ENCODE measurements at places on chromosomes 12 and 14.

DNA sequence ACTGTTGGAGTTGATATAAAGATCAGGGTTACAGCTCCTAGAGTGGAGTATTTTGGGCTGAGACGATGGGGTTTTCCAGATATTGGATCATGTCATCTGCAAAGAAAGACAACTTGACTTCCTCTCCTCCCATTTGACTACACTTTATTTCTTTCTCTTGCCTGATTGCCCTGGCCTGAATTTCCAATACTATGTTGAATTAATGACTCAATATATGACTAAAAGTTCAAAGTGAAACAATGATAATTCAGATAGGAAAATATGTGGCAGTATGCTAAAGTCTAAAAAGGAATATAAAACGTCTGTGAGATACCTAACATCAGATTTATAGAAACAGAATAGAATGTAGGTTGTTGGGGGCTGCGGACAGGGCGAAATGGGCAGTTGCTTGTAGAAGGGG lies 72.2 kb downstream of the BHLHE41 start:
- no peaks in the 10 kb centered on the region for H3K27me3 ChIP-seq
- peaks cover under 1% of the 10 kb centered on the region for H3K36me3 ChIP-seq
- no peak overlapping the region for H3K4me3 ChIP-seq
- H3K4me1 ChIP-seq = peaks cover 15% of the 10 kb centered on the region

- no peaks in the 10 kb centered on the region for H3K36me3 ChIP-seq
- no peaks in the 10 kb centered on the region for H3K27me3 ChIP-seq
- H3K27ac ChIP-seq = no peak overlapping the region
- no peak overlapping the region for H3K4me3 ChIP-seq
Observed at GRCh38 chr14:34098045-34098984, 147.4 kb upstream of the EGLN3 start.

DNA sequence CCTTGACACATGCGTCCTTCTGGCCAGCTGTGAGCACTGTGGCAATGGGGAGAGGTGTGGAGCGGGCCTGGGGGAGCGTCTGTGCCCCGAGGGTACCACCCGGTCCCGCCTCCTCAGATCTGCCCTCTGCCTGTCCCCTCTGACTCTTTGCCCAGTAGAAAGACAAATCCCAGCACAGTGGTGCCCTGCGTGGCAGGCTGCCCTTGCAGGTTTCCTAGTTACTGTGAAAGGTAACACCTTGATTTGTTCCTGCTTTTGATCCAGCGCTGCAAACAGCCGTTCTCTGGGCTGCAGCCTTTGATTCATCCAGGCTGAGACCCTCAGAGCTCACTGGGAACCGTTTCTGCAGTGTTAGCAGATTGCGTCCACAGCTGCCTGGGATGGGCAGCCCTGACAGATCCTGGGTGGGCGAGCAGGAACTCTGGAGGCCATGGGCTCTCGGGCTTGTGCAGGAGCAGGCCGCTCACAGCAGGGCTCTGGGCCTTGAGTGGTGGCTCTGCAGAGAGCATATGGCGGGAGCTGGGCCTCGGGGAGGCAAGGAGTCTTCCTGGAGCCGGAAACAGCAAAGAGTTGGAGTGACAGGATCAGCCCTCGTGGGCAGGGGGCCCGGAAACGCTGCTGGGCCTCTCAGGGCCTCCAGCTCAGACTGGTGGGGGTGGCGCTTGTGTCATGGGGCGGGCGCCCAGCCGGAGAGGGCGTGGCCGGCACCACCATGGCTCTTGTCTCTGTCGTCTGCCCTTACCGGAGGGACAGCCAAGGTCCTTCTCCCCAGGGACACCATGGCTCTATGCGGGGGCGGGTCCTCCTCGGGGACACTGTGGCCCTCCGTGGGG lies 16.6 kb downstream of the FBRSL1 start:
- H3K27ac ChIP-seq = no peak overlapping the region
- no peak overlapping the region for H3K4me3 ChIP-seq
- H3K4me1 ChIP-seq = no peaks in the 10 kb centered on the region
- no peaks in the 10 kb centered on the region for H3K27me3 ChIP-seq
- H3K36me3 ChIP-seq = no peaks in the 10 kb centered on the region

GRCh38 chr12:120944645-120945217 lies 33.6 kb upstream of the HNF1A start:
- DNase-seq = peak; percentile 57
- no peaks in the 10 kb centered on the region for H3K27me3 ChIP-seq
- no peaks in the 10 kb centered on the region for H3K4me1 ChIP-seq
- H3K36me3 ChIP-seq = no peaks in the 10 kb centered on the region
- no peak overlapping the region for H3K27ac ChIP-seq
- H3K4me3 ChIP-seq = no peak overlapping the region

DNA sequence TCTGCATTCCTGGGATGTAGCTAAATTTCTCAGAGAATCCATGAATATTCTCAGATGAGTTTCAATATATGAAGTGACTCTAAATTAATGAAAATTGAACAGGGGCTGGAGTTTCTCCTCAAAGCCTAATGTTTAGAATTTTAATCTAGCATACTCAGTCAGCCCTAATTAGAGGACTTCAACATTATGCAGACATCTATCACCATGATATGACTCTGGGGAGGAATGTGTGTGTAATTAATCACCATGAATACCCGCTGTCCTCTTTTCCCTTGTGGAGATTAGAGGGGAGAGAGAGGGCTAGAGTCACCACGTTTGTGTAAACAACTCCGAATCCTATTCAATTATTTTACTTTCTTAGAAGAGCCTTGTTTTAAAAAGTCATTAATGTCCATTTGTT lies 698.6 kb upstream of the MDGA2 start:
- no peaks in the 10 kb centered on the region for H3K4me1 ChIP-seq
- no peak overlapping the region for H3K27ac ChIP-seq
- no peaks in the 10 kb centered on the region for H3K36me3 ChIP-seq
- no peak overlapping the region for H3K4me3 ChIP-seq
- no peak for DNase-seq
- no peaks in the 10 kb centered on the region for H3K27me3 ChIP-seq
